PC-3 (cell line): ENCODE measurements at places on chromosomes 5 and 9. TPM values are rescaled to one million over a fixed set of nuclear protein-coding genes. Genes with fewer than 3 reads are reported as not detected.

GRCh38 chr5:133792024-133792423, 176.4 kb downstream of the C5orf15 start:
- no peak for DNase-seq

DNA sequence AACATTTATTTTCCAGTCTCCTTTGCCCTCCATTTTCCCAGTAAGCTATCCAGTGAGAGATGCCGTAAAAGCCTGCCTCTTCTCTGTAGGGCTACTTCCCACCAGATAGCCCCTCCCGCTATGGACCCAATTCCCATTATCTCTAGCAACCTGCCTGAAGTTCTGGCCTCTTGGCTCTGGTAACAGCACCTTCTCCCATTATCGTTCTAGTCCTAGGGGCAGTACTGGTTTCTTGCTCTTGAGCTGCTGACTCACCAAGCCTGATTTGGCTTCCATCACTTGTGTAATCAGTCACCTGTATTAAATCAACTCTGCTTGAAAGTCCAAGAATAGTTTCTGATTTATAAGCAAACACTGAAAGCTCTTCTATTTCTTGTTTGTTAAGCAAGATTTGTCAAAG, 42.8 kb upstream of the PARP8 start:
- no peak for DNase-seq

GRCh38 chr5:132322266-132322665, 28.1 kb downstream of the SLC22A4 start:
- DNase-seq = no peak

- peak; percentile 97 for DNase-seq
Measured at GRCh38 chr5:34585601-34586104, 70.5 kb upstream of the RAI14 start.

- DNase-seq = no peak
Measured at GRCh38 chr9:134605966-134606357, 35.6 kb upstream of the COL5A1 start.

DNA sequence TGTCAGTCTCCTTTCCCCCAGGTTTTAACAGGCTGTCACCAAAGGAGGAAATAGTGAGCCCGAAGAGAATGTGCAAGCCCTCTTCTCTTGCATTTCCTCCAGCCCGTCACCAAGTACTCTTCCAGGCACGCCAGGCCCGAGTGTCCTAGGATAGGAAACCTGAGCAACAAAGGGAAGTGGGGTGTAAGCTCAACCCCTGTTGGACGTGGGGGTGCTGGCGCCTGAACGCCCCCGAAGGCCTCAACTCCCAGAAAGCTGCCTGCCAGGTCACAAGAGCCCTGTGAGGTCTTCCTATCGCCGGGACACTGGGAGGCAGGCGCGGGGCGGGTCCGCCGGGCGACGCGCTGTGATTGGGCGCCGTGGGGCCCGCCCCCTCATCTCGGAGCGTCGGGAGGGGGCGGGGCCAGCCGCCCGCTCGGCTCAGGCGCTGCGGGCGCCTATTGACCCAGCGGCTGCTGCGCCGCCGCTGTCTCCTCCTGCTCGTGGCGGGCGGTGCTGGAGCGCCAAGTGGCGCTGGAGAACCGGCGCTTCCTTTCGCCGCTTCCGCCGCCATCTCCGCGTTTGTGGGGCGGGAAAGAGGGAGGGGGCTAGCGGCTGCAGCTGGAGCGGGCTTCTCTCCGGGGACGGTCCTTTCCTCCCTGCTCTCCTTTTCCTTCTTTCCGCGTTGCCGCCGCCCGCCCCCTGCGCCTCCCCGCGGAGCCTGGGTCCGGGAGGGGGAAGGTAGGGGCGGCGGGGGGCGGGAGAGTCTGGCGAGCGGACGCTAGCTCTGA, 572 bp upstream of the MAN2A1 start:
- DNase-seq = peak; percentile 89

DNA sequence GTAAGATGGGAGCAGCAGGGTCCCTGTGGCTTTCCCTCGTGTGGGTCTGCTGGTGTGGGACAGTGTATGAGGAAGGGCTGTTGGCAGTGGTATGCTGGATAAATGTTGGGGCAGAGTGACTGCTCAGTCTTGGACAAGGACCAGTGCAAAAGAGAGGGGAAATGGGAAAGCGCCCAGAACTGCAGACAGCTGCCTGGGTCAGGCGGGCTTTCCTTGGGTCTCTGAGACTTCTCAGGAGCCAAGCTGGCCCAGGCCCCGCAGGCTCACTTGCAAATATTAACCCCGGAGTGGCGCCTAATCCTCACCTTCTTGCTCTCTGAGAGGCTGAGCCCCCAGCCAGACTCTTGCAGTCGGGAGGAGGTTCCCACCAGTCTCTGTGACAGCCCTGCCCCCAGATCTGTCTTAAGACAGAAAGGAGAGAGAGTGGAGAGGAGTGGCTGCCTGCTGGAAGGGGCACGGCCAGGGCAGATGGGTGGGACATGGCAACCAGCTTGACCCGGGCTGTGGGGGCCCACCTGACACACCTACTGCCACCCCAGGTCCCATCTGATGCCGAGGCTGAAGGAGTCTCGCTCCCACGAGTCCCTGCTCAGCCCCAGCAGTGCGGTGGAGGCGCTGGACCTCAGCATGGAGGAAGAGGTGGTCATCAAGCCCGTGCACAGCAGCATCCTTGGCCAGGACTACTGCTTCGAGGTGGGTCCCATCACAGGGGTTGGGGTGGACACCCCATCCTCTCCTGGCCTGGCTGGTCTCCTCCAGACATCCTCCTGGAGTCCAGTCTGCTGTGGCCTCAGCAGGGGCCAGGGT, 105.2 kb downstream of the DAB2IP start:
- no peak for DNase-seq

DNA sequence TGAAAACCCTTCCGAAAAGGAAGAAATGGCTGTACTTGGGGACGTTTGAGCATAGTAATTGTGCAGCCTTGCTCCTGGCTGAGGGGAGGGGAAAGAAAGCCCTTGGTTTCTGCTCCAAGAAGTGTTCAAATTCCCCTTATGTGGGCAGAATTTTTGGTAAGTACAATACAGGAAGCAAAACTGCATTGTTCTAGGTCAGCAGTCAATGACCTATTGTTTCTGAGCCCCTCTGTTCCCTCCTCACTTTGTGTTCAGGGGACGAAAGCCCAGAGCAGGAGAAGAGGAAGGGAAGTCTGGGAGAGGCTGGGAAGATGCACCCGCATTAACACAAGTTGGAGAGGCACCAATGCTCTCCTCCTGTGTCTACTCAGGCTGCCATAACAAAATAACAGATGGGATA, 11.9 kb downstream of the BASP1 start:
- DNase-seq = no peak

- DNase-seq = no peak
Measured at GRCh38 chr9:124264823-124265233, 7.1 kb downstream of the NEK6 start.

DNA sequence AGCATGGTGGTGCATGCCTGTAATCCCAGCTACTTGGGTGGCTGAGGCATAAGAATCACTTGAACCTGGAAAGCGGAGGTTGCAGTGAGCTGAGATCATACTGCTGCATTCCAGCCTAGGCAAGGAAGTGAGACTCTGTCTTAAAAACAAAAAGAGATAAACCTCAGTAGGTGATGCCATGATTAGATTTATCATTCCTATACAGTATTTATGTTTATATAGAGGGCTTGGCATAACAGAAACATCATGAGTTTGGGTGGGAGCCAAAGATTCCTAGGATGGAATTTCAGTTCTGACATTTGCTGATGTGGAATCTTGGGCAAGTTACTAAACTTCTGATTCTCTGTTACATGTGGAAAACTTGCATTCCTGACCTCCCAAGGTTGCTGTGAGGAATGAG, 22.3 kb downstream of the RFK start:
- DNase-seq = peak; percentile 37

GRCh38 chr9:127411122-127411521, 13.1 kb upstream of the ZNF79 start:
- DNase-seq = no peak

DNA sequence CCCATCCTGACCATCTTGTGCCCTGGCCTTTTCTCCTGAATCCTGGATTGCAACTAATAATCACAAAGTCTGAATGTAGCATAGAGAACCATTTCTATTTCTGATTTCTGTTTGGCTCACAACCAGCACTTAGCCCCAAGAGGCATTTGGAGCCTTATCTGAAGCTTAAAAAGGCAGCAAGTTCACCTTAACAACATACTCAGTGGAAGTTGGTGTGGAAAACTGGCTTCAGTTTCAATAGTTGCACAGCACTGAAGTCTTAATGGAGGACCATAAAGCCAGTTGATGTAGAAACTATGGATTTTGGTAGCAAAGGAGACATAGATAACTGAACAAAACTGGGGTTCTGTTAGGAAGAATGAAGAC, 574.1 kb downstream of the PSAT1 start:
- no peak for DNase-seq

DNA sequence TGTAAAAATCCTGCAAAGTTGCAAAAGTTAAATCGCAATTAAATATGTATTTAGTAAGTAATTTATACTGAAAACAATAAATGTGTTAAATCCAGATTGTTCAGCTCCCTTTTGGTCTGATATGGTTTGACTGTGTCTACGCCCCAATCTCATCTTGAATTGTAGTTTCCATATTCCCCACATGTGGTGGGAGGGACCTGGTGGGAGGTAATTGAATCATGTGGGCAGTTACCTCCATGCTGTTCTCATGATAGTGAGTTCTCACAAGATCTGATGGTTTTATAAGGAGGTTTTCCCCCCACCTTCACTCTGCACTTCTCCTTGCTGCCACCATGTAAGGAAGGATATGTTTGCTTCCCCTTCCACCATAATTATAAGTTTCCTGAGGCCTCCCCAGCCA, 140.0 kb downstream of the CDH6 start:
- DNase-seq = no peak

- peak; percentile 6 for DNase-seq
Measured at GRCh38 chr5:51811883-51812471, 428.7 kb downstream of the ISL1 start.

DNA sequence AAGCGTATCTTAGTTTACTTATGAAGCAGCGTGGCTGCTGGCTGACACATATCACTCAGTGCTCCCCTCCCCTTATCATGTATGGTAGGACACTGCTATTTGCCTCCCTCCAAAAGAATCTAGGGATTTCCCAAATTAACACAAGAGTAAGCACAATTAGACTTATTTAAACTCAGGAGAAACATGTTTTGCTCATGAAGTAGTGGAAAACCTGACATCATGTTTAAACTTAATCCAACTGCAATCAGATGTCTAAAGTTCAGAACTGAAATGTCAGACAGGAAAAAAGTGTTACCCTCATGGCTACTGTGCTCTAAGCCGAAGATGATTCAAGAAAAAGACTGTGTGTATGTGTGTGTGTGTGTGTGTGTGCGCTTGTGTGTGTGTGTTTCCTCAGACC, 324.1 kb upstream of the TNC start:
- DNase-seq = no peak

DNA sequence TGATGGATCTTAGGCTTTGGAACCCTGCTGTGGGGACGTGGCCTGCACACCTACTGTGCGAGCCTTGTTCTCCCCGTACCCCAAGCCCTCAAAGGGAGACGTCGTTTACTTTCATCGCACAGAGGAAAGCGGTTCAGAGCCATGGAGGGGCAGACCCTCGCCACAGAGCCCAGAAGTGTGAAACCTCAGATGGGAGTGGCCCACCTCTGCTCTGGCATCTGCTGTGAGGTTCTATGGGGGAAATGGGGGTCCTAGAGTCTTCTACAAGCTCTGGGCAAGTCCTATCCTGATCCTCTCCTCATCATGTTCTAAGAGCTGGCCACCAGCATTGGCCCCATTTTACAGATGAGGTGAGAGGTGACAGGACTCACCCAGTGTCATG, 3.7 kb upstream of the RNF44 start:
- no peak for DNase-seq

DNA sequence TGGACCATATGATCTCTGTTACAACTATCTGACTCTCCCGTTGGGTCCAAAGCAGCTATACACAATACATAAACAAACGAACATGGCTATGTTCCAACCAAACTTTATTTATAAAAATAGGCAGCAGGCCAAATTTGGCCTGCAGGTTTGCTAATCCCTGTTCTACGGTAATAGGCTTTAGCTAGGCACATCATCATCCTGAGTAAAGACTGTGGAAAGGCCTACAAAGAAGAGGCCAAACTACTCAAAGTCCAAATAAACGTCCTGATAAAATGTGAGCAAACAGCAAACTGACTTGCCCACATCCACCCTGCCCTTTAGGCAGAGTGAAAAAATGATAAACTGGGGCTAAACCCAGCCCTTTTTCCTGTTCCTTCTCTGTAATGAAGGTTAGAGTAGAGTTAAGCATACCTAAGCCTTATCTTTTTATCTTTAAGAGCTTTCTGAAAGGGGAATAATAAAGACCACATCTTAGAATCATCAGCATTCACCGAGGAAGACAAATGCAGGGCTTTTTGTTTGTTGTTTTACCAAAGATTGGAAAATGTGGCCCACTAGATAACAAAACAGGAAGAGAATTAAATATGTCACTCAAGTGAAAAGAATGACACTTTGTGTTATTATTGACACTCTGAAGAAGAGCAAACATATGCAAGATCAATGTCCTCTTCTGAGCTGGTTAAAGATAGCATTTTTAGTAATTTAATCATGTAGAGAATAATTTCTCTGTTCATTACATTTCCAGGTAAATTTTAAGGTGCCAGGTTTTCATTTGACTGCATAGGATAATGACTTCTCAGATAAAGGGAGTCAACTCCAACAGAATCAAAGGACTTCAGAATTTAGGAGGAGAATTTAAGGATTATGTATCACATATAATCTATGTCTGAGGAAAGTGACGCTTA, 160.0 kb upstream of the GNA14 start:
- no peak for DNase-seq

DNA sequence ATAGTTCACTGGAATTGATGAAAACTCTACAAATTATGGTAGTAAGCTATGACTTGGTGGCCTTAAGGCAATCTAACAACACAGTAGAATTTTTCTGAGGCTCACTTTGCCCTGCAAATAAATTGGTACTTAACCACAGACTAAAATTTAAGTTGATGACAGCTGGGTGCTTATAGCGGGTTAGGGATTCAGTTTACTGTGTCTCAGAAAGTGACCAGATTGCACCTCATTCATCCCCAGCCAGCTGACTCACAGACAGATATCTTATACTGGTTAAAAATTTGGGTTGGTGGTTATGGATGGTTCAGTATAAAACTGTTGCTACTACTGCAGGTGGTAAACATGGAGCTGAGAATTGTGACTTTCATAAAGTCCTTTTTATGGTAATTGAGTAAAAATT, 2.8 kb downstream of the CKS2 start:
- no peak for DNase-seq

- DNase-seq = no peak
Measured at GRCh38 chr5:53730943-53731342, 170.5 kb downstream of the NDUFS4 start.

GRCh38 chr5:177442066-177442826, 4.4 kb upstream of the PRR7 start:
- no peak for DNase-seq

MLANA gene
- total RNA-seq = not detected in 2 replicates

ACER2 gene
- total RNA-seq = 2.4 and 4.4 TPM in 2 replicates

STK32A gene
- 0.92 and 6.8 TPM in 2 replicates for total RNA-seq

SLC9A3 gene
- 4.7 and 4.9 TPM in 2 replicates for total RNA-seq

ARAP3 gene
- 7.1 and 14.2 TPM in 2 replicates for total RNA-seq

PCDHA3 gene
- total RNA-seq = not detected in 2 replicates

ACOT12 gene
- not detected in 2 replicates for total RNA-seq

KIF4B gene
- not detected in 2 replicates for total RNA-seq

ZDHHC11 gene
- total RNA-seq = 21.5 and 26.0 TPM in 2 replicates
